ENCODE measurements at places on chromosomes 16 and 17.

GRCh38 chr16:9527976-9528375, 436.5 kb downstream of the HAPSTR1 start:
- H3K4me1 ChIP-seq, result no peaks in the 10 kb centered on the region
- no peak overlapping the region for H3K4me3 ChIP-seq
- no peak overlapping the region for H3K27ac ChIP-seq
- no peaks in the 10 kb centered on the region for H3K36me3 ChIP-seq
- no peaks in the 10 kb centered on the region for H3K27me3 ChIP-seq
- no peak for ATAC-seq

- no peaks in the 10 kb centered on the region for H3K36me3 ChIP-seq
- peaks cover 65% of the 10 kb centered on the region for H3K27me3 ChIP-seq
- H3K4me1 ChIP-seq, result no peaks in the 10 kb centered on the region
- no peak for ATAC-seq
- H3K27ac ChIP-seq, result no peak overlapping the region
Measured at GRCh38 chr16:86362155-86362849, 148.0 kb upstream of the FOXF1 start.

DNA sequence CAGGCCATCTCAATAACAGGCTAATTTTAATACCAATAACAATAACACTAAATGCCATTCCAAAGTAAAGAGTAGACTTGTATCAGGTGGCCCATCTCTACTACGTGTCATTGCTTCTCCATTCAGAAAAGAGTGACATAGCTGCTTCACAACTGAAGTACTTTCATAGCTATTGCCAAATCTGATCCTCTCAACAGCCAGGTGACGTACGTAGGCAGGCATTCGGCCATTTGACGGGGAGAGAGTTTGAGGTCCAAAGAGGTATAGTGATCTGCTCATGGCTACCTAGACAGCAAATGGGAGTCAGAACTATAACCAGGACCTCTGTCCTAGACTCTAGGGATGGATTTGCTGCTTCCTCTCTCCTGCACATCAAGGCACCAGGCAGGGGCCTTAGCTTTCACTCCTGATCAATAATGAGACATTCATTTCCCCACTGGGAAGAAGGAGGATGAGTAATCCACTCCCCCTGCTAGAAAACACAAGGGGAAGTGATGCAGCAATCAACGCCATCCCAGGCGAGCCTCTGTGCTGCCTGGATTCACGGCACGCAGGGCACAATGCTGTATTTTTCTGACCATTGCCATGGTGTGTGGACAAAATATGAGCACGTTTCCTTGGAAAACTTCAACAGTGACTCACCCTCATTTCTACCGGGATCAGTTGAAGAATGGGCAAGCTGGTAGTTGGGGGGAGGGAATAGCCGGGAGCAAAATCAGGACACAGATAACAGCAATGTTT, 80.9 kb downstream of the SPACA3 start:
- H3K4me1 ChIP-seq, result no peaks in the 10 kb centered on the region
- H3K27ac ChIP-seq, result no peak overlapping the region
- H3K27me3 ChIP-seq, result peaks cover 37% of the 10 kb centered on the region
- H3K36me3 ChIP-seq, result no peaks in the 10 kb centered on the region

GRCh38 chr17:72926171-72926570, 166.3 kb downstream of the SLC39A11 start:
- H3K27ac ChIP-seq, result no peak overlapping the region
- no peaks in the 10 kb centered on the region for H3K27me3 ChIP-seq
- no peak overlapping the region for H3K4me3 ChIP-seq

DNA sequence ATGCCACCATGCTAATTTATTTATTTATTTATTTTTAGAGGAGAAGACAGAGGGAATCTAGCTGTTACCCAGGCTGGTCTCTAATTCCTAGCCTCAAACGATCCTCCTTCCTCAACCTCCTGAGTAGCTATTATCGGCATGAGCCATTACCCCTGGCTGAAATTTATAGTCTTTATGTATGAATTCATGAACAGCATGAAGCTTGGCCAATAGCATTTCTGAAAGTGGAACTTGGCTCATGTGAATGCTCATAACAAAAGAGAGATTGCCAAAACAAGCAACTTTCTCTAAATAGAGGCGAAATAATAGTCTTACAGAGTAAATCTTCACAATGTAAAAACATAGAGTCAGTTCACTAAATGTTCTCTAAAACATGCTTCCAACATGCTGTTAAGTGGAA, 30.1 kb upstream of the SMURF2 start:
- no peak overlapping the region for H3K27ac ChIP-seq
- no peak overlapping the region for H3K4me3 ChIP-seq
- H3K4me1 ChIP-seq, result no peaks in the 10 kb centered on the region

- no peak overlapping the region for H3K27ac ChIP-seq
- H3K27me3 ChIP-seq, result no peaks in the 10 kb centered on the region
- H3K36me3 ChIP-seq, result no peaks in the 10 kb centered on the region
- H3K4me1 ChIP-seq, result peaks cover 6% of the 10 kb centered on the region
- no peak overlapping the region for H3K4me3 ChIP-seq
Measured at GRCh38 chr17:66348584-66349165, 46.3 kb downstream of the PRKCA start.

DNA sequence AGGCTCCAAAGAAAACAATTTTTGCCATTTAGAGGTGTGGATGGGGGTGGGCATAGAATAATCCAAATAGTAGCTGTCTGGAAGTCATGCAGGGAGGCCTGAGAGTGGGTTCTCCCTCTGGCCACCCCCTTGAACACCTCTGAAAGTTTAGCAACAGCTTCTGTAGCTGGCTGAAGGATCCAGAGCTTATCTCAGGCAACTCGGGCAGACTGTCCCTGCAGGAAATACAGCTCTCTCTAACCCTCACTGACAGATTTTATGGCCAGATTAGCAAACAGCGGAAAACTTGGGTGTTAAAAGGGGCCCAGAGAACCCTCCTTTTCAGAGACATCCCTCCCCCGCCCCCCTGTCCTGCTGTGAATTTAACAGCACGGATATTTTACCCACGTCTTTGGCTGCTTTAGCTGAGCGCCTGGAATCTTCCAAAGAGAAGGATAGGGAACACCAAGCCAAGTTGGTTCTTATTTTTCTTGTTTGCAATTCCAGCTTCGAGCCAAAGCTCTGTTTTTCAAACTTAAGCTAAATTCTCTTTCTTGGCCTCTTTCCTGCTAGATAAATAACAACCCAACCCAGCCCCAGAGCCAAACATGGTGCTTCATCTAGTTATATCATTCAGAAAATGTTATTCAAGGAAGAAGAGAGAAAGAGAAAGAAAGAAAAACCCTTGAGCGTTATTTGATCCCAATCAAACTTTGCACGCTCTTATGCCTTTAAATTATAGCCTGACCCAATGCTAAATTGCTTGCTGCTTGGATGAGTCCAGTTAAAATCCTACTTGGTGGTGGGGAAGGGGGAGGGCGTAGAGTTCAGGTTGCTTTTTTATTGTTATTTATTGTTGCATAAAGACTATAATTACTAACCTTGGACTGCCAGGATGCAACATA, 2.3 kb upstream of the HOXB2 start:
- ATAC-seq, result no peak
- no peak overlapping the region for H3K27ac ChIP-seq
- peaks cover 20% of the 10 kb centered on the region for H3K4me1 ChIP-seq
- no peaks in the 10 kb centered on the region for H3K36me3 ChIP-seq
- H3K4me3 ChIP-seq, result no peak overlapping the region

DNA sequence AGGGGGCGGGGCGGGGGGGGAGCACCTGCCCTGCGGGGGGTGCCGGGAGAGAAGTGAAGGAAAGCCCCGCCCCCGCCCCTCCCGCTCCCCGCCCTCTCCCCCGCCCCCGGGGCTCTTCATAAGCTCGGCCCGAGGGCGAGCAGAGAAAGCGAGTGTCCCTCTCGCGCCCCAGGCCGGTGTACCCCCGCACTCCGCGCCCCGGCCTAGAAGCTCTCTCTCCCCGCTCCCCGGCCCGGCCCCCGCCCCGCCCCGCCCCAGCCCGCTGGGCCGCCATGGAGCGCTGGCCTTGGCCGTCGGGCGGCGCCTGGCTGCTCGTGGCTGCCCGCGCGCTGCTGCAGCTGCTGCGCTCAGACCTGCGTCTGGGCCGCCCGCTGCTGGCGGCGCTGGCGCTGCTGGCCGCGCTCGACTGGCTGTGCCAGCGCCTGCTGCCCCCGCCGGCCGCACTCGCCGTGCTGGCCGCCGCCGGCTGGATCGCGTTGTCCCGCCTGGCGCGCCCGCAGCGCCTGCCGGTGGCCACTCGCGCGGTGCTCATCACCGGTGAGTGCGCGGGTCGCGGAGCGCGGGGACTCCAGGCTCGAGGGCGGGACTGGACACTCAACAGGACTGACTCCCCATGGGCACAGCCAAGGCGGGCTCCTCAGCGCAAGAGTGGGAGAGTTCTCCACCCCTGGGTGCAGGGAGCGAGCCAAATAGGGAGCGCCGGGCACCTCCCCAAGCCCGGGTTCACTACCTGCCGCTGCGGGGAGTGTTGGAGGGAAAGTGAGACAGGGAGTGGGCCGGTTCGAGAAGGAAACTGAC, at the start of gene HSD11B2:
TSS of gene HSD11B2 (plus strand) at position 145 of the 798 bp plus-strand sequence. CDS start at position 273, 128 bp downstream.
- H3K27ac ChIP-seq, result no peak within 1 kb of the TSS
- peaks cover 37% of the 10 kb centered on the region for H3K27me3 ChIP-seq
- peaks cover 48% of the 10 kb centered on the region for H3K4me1 ChIP-seq
- no peaks in the 10 kb centered on the region for H3K36me3 ChIP-seq
- peak; percentile 49 for ATAC-seq
- H3K4me3 ChIP-seq, result peak within 1 kb of the TSS; percentile 78

- H3K27me3 ChIP-seq, result peaks cover 12% of the 10 kb centered on the region
- no peak overlapping the region for H3K27ac ChIP-seq
- no peak overlapping the region for H3K4me3 ChIP-seq
Measured at GRCh38 chr17:78458736-78459335, 80.4 kb downstream of the PGS1 start.

GRCh38 chr17:40535924-40536294, 29.4 kb downstream of the CCR7 start:
- H3K4me3 ChIP-seq, result no peak overlapping the region
- no peaks in the 10 kb centered on the region for H3K36me3 ChIP-seq
- H3K27me3 ChIP-seq, result no peaks in the 10 kb centered on the region
- peaks cover 86% of the 10 kb centered on the region for H3K4me1 ChIP-seq
- peak overlapping the region; percentile 76 for H3K27ac ChIP-seq

Data from stimulated activated memory B cell treated with anti-CD40 and anti-IgM and Interleukin-4, amounts not matched to agents 10 μg/mL and 1 μg/mL and 100 μg/mL, for 72 hours (primary cell).